Lung (tissue), 17 donors: ENCODE measurements at places on chromosomes 11 and 22.

- no peak for DNase-seq
Observed at GRCh38 chr11:12918667-12919066, 90.4 kb upstream of the RASSF10 start.

- no peak for DNase-seq
Observed at GRCh38 chr11:18669219-18669596, 29.4 kb upstream of the TMEM86A start.

DNA sequence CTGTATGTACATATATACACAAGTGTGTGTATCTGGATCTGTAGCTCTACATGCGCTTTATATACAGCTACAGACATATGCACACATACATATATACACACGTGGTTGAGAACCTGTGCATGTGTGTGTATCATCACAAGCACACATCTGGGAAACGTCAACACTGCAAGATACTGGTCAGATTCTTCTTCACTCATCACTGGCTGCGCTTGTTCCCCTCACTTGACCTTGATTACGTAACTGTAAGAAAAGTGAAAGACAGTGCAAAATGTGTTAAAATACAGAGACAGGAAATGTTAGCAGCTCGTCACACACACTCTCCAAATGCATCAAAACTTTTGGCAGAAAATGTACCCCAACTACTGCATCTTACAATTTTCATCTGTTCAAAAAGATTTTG, 51.9 kb upstream of the MN1 start:
- no peak for DNase-seq

- DNase-seq, result peak; percentile 75
Observed at GRCh38 chr11:86629045-86629706, 43.2 kb downstream of the ME3 start.

DNA sequence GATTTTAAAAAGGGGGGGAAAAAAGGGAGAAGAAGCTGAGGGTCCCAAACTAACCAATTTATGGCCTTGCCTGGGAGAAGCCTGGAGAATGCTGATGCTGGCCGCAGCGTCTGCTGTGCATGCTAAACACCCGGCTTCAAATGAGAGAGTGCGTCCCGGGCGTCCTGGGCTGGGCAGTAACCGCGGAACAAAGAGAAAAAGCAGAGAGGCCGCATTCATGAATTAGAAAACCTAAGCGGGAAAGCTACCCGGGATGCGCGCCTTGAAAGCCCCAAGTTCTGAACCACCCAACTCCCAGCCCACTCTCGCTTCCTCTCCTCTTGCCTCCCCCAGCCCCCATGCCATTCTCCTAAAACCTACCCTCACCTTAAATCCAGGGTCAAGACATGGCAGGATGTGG, 6.5 kb downstream of the MN1 start:
- DNase-seq, result no peak
